ENCODE measurements at places on chromosomes 16 and 17.

- no peak for DNase-seq
These were observed 104.9 kb downstream of the RMI2 start for GRCh38 chr16:11450136-11450535.

GRCh38 chr16:57693550-57693949, 1.1 kb upstream of the DRC7 start:
- DNase-seq: no peak

GRCh38 chr16:83343935-83344366, 463.8 kb upstream of the HSBP1 start:
- DNase-seq: peak; percentile 29

DNA sequence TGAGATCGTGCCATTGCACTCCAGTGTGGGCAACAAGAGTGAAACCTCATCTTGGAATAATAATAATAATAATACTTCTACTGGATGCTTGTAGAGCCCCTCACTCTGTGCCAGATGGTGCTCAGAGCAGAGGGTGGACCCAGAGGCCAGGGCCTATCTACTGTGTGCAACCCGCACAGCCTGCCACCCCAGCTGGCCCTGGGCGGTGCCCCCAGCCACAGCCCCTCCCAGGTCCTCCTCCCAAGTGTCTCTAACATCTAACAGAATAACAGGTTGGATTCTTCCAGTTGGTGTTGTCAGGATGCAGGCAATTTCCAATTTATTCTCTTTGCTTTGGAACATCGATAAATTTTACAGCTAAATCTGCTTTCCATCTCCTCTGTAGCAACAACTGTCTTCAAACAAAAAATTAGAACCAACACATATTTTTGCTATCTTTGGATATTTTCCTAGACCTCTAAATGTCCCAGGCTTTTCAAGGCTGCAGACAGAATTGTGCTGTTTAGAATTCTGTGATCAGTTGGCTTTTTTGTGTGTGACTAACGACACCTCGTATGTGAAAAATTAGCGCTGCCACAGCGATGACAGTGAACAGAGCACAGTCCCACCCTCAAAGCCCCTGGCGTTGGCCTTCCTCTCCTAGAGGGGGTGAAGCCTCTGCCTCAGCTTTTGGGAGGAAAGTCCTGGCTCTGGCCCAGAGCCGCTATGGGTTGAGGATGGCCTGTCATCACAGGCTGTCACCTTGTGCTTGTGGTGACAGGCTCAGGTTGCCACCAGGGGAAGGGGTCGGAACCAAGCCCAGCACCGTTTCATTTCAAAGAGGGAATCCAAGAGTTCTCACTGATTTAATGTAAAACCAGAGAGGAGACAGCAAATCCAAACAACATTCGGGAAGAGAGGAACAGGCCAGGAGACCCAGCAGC, 7.6 kb upstream of the EVPL start:
- no peak for DNase-seq

- DNase-seq: no peak
These were observed 194.5 kb downstream of the FOXL1 start for GRCh38 chr16:86772671-86773353.

DNA sequence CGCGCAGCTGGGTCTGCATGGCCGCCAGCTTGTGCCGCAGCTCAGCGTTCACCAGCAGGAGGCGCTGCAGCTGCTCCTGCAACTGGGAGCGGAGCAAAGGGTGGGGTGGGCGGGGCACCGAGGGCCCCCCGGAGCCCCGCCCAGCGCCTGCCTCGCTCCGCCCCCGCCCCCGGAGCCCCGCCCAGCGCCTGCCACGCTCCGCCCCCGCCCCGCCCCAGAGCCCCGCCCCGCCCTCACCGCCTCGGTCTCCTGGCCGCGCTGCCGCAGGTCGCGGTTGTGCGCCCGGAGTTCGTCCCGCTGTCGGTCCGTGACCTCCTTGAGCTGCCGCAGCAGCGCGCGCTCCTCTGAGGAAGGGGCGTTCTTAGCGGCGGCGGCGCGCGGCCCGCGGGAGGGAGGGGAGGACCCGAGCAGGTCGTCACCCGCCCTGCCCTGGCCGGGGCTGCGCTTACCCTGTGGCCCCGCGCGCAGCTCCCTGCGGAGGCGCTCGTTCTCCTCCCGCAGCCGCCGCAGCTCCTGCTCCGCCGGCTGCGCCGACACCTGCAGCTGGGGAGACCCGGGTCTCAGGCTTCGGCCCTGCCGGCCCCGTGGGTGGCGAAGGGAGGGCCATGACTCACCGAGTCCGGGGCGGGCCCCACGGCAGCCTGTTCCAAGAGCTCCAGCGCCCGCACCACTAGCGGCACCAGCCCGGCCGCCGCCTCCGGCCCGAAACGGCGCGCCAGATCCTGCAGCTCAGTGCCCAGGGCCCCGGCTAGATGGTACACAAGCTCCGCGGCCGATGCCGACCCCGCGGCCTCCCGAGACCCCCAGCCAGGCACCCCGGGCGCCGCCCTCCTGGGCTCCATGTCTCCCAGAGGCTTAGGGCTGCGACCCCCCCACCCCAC, 463 bp downstream of the RILP start:
- peak; percentile 99 for DNase-seq

DNA sequence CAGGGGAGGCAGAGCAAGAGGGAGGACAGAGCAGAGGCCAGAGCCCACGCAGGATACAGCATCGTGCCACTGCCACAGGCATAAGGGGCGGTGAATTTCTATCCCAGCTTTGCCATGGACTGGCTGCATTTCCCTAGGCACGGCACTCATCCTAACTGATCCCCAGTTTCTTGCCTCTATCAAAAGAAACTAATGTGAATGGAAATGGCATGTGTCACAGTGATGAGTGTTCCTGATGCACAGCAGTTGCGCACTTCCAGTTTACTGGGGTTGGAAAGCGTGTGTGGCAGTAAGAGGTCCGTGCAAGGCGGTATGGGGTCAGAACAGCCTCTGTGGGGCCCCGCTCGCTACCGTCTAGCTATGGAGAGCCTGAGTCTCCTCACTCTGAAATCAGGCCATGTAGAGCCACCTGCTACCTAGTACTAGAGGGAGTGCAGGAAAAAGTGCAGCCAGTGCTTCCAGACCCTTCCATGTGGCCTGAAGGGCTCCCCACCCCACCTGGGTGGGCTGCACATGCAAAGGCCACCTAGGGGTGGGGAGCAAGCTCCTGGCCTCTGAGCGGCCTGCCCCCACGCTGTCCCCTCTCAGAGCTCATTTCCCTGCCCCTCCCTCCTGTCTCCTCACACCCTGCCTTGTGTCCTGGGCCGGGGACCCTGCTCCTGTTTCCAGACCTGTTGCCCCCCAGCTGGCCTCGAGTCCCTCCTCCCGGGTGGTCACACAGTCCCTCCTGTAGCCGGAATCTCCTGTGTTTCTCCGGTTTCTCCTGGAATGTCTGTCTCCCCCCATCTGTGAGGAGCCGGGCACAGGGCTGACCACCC, 5.0 kb upstream of the KCNJ18 start:
- DNase-seq: no peak

GRCh38 chr16:80023865-80024264, 423.3 kb upstream of the MAF start:
- peak; percentile 55 for DNase-seq

GRCh38 chr16:88993166-88993761, 16.3 kb upstream of the CBFA2T3 start:
- no peak for DNase-seq

GRCh38 chr17:77356690-77357201, 216.0 kb downstream of the SEC14L1 start:
- DNase-seq: peak; percentile 67

GRCh38 chr16:14409563-14409962, 220.5 kb downstream of the PARN start:
- DNase-seq: peak; percentile 71

- DNase-seq: peak; percentile 10
These were observed 9.5 kb downstream of the CD300LB start for GRCh38 chr17:74521701-74522201.

- peak; percentile 44 for DNase-seq
These were observed 9.8 kb upstream of the TBX2 start for GRCh38 chr17:61389670-61390478.

- no peak for DNase-seq
These were observed 7.7 kb upstream of the PRSS22 start for GRCh38 chr16:2865651-2866050.

- DNase-seq: no peak
These were observed 24.0 kb upstream of the SLFN5 start for GRCh38 chr17:35218915-35219314.

DNA sequence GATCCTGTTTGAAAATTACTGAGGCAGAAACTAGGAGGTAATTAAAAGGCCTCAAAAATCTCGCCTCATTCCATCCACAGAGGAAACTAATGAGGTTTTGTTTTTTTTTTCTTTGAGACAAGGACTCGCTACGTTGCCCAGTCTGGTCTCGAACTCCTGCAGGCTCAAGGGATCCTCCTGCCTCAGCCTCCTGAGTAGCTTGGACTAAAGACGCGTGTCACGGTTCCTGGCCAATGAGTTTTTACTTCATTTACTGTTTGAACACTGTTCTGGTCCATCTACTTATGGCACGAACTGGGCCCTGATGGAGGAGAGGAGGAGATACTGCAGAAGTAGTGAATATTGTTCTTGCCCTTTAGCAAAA, 600 bp upstream of the BLTP2 start:
- no peak for DNase-seq

GRCh38 chr16:8869212-8869987, 594 bp upstream of the CARHSP1 start:
- no peak for DNase-seq

DNA sequence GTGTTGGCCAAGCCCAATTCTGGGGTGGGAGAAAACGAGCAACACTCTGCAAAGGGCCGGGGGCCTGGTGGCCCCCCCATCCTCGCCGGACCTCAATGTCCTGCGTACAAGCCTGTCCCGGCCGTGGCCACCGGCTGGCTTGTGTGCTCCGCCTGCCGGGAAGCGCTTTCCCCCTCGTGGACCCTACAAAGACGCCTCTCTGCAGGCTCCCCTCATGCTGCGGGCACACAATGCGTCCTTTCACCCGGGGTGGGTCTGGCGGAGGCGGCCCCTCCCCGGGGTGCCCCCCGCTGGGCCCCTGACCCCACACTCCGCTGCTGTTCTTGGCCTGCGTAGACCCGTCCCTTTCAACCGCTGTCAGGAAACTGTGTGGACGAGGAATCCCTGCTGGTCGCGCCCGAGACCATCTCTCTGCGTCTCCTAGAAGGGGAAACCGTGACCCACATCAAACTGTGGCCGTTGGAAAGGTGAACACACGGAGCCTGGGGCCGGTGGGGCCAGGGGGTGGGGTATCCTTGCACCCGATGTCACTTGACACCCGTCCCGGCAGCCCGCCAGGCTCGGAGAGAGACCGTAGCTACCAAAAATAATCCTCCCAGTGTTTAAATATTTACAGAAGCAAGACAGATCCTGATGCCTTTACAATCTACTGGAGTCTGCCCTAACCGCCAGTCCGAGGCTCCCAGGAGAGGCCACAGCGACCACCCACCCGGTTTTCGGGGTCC, 43.6 kb downstream of the TBC1D16 start:
- DNase-seq: no peak

- no peak for DNase-seq
These were observed 160.3 kb downstream of the NTN1 start for GRCh38 chr17:9181640-9182039.

DNA sequence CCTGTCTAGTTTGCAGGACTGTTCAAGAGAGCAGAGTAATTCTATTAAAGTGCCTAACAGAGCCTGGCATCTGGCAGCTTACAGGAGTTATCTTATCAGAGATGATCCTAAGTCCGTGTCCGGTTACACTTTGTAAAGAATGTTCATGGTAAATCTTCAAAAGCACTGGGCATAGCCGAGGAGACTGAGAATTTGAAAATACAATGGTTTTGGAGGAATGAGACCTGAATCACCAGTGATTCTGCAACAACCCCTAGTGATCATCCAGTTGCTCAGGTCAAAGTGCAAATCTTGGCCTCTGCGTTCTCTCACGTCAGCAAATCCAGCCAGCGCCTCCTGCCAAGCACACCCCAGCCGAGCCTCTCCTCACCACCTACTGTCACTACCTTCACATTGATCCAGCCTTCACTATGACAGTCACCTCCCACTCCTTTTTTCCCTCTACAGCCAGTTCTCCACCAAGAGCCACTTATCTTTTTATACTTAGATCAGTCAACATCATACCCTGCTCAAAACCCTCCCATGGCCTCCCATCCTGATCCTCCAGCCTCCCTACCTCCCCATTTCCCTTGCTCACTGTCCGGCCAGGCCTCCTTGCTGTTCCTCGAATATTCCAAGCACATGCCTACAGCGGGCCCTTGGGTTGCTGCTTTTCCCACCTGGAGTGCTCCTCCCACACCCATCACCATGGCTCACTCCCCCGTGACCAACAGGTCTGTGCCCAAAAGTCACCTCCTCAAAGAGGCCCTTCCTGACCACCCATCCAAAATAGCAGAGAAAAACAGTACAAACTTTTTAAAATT, 57.4 kb upstream of the ERN1 start:
- peak; percentile 65 for DNase-seq

DNA sequence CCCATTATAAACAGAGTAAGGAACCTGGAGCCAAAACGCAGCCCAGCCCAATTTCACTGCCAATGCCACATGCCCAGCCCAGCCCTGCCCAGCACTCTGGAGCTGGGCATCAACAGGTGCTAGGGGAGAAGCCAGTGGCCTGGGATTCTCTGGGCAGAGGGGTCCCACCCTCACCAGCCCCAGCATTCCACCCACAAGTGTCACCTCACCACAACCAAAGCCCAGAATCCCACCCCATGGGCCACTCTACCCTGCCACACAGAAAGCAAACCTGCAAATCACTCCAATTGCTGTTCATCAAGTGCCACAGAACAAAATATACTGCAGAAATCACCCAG, 102.5 kb upstream of the CDH5 start:
- no peak for DNase-seq

GRCh38 chr17:50346313-50347116, 589 bp downstream of the XYLT2 start:
- DNase-seq: peak; percentile 46

GRCh38 chr17:77763575-77763974, 194.9 kb upstream of the TNRC6C start:
- no peak for DNase-seq

DNA sequence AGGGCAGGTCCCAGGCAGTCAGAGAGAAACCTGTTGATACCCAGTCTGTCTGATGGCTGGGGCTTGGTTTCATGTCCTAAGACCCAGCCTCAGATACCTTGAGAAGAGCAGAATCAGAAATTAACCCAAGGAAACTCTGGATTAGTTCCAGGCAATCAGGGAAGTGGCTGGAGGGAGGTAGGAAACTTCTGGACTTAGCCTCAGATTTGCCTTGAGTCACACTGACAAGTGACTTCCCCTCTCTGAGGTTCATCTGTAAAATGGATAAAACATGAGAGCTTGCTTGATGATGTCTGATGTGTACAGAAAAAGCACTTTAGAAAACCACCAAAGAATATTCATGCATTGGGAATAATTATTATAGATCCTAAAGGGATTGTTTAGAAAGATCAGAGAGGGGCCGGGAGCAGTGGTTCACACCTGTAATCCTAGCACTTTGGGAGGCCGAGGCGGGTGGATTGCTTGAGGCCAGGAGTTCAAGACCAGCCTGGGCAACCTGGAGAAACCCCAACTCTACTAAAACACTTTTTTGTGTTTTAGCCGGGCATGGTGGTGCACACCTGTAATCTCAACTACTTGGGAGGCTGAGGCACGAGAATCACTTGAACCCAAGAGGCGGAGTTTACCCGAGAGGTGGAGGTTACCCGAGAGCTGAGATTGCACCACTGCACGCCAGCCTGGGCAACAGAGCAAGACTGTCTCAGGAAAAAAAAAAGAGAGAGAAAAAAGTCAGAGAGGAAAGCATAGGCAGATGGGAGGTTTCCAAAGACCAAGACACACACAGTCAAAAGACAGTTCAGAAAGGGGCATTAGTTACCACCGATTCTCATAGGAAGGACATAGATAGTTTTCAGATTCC, 3.8 kb downstream of the CIITA start:
- no peak for DNase-seq
